ENCODE measurements at places on chromosomes 5 and 9. TPM values are rescaled to one million over a fixed set of nuclear protein-coding genes. Genes with fewer than 3 reads are reported as not detected.

Gene C8G
- 0.69 TPM for total RNA-seq

Gene CNTNAP3
- total RNA-seq: not detected

Gene NOXA1
- 0.67 TPM for total RNA-seq

Gene LHX2
- not detected for total RNA-seq

Gene FAM221B
- not detected for total RNA-seq

Gene DNM1
- 0.40 TPM for total RNA-seq

Gene BNC2
- not detected for total RNA-seq

Gene SPINK4
- not detected for total RNA-seq

Gene RANBP6
- 18.8 TPM for total RNA-seq

Gene PLAC8L1
- total RNA-seq: 0.71 TPM

Gene PPP2R2B
- total RNA-seq: 2.1 TPM

Gene GFRA3
- total RNA-seq: not detected

Gene HEMGN
- 0.55 TPM for total RNA-seq

Gene CDO1
- 0.29 TPM for total RNA-seq

Gene CAMLG
- 24.7 TPM for total RNA-seq

Gene HAND1
- total RNA-seq: not detected

Gene C5orf47
- total RNA-seq: not detected

Gene HTR4
- not detected for total RNA-seq

Gene DDX31
- total RNA-seq: 32.6 TPM

Gene SEMA6A
- total RNA-seq: not detected

Gene SLC4A9
- total RNA-seq: not detected

Gene BARHL1
- not detected for total RNA-seq

Gene TERT
- total RNA-seq: 2.9 TPM

Gene CAMK2A
- total RNA-seq: not detected

Gene NMUR2
- total RNA-seq: not detected
